ENCODE measurements at places on chromosomes 2 and 18. TPM values are rescaled to one million over a fixed set of nuclear protein-coding genes. Genes with fewer than 3 reads are reported as not detected.

Gene RESP18
- total RNA-seq = not detected

Gene TTC27
- 22.2 TPM for total RNA-seq

Gene CNDP1
- total RNA-seq = 0.32 TPM

Gene CXCR4
- 104 TPM for total RNA-seq

Gene KIF1A
- total RNA-seq = 6.6 TPM

Gene LGALSL
- total RNA-seq = 1.0 TPM

Gene RGPD3
- total RNA-seq = not detected

- no peak for DNase-seq
These were observed 5.7 kb downstream of the GPR35 start for GRCh38 chr2:240630771-240631547.

DNA sequence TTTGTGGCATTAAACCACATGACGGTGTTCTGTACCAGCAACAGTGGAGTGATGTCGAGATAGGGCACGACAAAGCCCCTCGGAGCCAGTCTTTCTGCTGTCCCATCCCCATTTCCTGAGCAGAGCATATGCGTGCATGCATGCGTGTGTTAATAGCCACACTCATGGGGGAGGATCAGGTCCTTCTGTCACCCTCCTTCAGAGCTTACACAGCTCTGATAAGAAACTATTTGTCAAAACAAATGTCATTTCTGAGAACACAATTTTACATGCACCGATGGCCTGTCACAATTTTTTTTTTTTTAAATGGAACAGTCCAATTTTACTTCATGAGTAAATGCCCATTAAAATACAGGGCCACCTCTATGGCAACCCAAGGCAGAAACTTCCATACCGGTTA, 95.9 kb upstream of the ZBTB14 start:
- no peak for DNase-seq

DNA sequence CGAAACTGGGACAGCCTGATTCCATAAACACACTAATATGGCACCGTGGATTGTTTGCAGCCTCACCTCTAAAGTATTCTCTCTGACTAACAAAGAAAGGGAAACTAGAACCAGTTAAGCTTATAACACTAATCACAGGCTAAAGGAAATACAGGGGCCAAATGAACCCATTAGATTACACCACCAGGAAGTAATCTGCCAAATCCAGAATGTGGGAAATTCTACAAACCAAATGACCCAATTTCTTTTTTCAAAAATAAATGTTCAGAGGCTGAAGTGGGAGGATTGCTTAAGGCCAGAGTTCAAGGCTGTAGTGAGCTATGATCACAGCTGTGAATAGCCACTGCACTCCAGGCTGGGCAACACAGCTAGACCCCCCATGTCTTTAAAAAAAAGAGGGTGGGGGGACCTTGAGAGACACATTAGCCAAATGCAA, 1.5 kb upstream of the MPPE1 start:
- DNase-seq = no peak

DNA sequence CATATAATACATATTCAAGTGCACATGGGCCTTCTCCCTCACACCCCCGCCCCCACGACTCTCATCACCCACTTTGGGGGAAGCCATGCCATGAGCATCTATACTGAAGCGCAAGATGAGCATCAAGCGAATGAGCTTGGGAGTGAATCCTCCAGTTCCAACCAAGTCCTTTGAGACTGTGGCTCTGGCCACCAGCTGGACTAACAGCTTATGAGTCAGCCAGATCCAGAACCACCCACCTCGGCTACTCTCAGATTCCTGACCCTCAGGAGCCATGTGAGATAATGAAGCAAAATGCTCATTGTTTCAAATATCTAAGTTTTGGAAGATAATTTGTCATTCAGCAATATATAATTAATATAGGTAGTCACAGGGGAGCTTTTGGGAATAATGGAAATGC, 22.2 kb upstream of the IL1RL1 start:
- no peak for DNase-seq

DNA sequence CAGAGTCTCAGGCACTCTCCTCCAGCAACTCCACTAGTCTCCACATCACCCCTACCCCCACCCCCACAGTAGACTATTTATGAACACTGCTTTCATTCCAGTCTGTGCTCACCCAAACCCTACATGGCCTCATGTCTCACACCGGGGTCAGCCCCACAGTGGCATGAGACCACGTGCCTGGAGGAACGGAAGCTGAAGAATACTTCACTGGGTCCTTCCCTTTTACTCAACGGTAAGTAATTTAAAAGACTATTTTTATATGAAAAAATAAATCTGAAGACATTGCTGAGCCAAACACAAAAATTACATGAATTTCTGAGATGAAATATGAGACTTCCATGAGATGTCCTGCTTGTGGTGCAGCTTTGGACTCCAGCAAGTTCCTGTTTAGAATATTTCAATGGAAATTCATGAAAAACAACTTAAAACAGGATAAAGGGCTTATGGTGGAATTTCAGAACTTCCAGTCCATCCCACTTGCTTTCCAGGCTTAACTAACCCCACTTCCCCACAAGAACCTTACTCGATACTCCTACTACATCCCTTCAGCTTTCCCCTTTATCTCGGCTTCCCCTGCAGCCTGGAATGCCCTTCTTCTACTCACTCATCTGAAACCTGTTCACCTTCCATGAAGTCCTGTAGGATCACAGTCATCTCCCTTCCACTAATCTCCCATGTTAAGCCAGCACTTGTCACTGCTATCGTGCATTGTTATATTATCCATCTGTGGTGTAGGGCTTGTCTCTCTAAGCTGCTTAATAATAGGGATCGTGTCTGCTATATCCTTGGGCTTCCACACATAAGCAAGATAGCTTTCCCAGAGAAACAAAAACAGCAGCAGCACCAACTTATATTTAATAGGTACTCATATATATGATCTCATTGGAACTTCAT, 47.9 kb downstream of the SLC14A1 start:
- DNase-seq = no peak

DNA sequence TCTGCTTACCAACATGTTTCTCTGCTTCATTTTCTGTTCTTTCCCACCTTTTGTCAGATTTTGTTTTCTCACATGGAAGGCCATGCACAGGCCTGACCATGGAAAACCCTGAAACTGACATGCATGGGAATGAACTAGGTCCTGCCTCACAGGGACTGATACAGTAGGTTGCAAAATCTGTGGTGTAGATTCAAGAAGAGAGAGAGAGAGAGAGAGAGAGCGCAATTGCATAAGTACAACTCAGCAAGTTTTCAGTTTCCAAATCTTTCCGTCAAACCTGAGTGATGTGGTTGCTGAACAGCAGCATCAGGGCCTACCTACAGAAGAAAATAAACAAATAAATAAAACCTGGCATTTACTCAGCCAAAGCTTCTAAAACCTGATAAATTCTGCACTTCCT, 87.5 kb upstream of the RNF152 start:
- DNase-seq = no peak
